Colonic mucosa (tissue), 4 donors: ENCODE measurements at places on chromosomes 7 and 10. TPM values are rescaled to one million over a fixed set of nuclear protein-coding genes. Genes with fewer than 3 reads are reported as not detected.

AASS gene
- 4.3 TPM for total RNA-seq

ADRA2A gene
- 14.3 TPM for total RNA-seq

DNA sequence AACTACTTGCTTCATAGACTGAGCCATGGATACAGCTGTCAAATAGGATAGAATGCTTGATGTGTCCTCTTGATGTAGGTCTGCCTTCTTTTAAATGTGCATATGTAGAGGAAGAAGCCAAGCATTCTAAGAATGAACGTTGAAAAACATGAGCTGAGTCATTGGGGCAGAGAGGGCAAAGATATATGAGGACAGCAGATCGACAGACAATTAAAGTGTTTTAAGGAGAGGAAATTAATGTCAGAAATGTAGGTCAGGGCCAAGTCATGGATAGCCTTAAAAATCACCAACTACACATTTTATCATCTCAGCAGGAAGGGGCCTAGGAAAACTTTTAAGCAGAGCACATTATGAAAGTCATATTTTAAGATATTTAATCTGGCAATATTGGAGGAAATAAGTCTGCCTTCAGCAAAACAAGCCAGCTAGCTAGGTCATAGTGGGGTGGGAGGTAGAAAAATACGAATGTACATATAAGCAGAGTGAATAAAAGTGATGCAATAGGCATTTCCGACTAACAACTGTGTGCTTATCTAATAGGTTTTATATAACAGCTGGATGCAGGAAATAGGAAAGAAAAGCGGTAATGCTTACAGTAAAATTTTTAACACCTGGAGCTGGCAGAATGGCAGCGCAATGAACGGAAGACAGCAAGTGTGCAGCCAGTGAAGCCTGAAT is 638.3 kb upstream of the TPK1 start:
- no peak for DNase-seq

DNA sequence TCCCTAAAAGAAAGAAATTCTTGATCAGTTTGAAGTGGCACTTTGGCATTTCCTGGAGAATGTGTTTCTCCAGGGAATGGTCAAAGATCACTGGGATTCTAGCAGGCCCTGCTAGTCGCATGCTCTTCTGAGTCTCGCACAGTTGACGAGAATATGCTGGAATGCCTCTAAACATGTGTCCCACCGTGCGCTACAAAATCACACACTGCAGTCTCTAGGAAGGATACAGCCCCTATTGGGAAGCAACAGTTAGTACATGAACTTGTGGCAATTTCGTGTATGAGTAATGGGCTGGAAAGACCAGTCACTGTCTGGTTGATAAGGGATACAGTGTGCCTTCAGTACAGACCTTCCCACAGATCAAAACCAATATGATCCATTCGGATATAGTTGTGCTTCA is 257.9 kb downstream of the PRPF18 start:
- no peak for DNase-seq

DNA sequence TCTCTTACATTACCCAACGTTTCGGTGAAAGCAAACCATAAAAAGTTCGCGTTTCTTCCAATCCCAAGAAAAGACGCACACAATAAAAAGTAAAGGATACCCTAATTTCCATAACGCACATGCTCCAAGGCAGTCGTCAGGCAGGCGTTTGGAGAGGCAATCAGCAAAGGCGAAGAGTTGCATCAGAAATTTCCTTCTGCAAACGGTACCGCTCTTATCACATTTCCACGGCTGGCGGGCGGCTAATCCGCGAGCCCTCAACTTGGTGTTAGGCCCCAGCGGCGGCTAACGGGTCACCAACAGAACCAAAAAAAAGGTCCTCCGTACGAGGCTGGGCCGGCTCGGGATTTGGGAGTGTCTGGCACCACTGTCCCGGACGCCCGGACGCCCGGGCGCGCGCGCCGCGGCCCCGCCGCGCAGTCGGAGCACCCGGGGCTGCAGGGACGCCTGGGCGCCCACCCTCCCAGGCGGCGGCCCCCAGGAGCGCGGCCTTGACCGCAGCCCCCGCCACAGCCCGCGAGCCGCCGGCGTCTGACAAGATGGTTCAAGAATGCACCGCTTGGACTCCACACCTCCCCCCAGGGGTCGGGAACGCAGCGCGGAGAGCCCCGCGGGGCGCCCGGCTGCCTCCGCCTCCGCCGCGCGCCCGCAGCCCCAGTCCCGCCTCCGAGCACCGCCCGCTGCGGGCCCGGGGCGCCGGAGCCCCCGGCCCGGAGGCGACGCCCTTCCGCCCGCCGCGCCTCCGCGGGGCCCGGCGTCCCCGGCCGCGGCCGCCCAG is 9.8 kb upstream of the GRB10 start:
- DNase-seq, result no peak

- DNase-seq, result peak; percentile 84
Measured at GRCh38 chr10:128156999-128157755, 31.0 kb upstream of the MKI67 start.

MACROH2A2 gene
- total RNA-seq, result 15.1 TPM

DNA sequence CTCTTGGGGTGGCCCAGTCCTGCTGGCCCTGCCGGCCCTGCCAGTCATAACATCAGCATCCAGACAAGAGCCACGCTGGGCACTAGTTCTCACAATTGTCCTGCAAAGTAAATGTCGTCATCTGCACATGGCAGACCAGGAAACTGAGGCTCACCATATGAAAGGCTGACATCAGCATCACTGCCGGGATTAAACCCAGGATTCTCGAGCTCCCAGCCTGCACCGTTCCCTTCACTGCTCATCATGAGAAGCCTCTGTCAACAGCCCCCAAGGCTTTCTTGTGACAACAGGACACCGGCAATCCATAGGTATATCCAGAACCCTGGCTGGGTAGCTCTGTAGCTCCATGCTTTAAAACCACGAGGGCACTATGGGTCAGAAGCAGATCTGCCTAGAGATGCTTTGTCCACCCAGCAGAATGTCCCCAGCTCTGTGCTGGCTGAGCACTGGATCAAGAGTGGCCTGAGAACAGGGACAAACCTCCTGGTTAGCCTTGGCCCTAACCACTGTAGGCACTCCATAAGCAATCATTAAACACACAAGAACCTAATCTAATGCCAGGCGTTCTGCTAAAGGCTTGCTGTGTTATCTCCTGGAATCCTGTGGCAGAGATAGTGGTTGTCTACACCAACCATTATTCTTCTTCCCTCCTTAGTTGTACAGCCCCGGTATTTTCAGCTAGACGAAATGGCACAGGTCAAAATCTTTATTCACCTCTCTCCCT is 41.2 kb upstream of the C10orf71 start:
- DNase-seq, result no peak

RBM20 gene
- total RNA-seq, result 0.49 TPM

ANXA8 gene
- not detected for total RNA-seq

- no peak for DNase-seq
Measured at GRCh38 chr7:143331179-143331801, 15.4 kb downstream of the CLCN1 start.

EBLN1 gene
- not detected for total RNA-seq

- no peak for DNase-seq
Measured at GRCh38 chr10:73850211-73850610, 24.1 kb downstream of the CAMK2G start.

GRCh38 chr7:96055717-96056116 is 266.2 kb downstream of the SLC25A13 start:
- no peak for DNase-seq
